Transverse colon (tissue), 4 donors: ENCODE measurements at places on chromosomes 3 and 15. TPM values are rescaled to one million over a fixed set of nuclear protein-coding genes. Genes with fewer than 3 reads are reported as not detected.

The HCN4 gene
- total RNA-seq: not detected

The TNIK gene
- total RNA-seq: 32.9 TPM

The GPR149 gene
- not detected for total RNA-seq

The IL5RA gene
- total RNA-seq: not detected

DNA sequence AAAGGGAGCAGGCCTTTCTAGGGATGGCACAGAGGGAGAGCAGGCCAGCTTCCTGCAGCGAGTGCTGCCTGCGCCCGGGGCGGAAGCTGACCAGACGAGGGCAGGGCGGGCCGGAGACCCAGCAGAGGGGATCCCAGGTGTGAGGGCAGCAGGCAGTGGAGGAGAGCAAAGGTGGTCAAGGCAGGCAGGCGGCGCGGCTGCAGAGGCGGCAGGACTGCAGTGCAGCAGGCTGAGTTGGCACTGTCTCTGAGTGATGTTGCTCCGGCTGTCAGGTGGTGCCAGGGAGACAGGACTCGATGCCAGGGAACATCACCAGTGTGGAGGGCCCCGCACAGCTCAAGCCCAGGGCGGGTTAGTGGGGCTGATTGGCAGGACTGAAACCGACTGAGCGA, 22.3 kb upstream of the PLXNA1 start:
- H3K27me3 ChIP-seq: no peaks in the 10 kb centered on the region
- H3K36me3 ChIP-seq: no peaks in the 10 kb centered on the region
- H3K27ac ChIP-seq: no peak overlapping the region
- H3K4me1 ChIP-seq: peaks cover 10% of the 10 kb centered on the region
- no peak for DNase-seq

DNA sequence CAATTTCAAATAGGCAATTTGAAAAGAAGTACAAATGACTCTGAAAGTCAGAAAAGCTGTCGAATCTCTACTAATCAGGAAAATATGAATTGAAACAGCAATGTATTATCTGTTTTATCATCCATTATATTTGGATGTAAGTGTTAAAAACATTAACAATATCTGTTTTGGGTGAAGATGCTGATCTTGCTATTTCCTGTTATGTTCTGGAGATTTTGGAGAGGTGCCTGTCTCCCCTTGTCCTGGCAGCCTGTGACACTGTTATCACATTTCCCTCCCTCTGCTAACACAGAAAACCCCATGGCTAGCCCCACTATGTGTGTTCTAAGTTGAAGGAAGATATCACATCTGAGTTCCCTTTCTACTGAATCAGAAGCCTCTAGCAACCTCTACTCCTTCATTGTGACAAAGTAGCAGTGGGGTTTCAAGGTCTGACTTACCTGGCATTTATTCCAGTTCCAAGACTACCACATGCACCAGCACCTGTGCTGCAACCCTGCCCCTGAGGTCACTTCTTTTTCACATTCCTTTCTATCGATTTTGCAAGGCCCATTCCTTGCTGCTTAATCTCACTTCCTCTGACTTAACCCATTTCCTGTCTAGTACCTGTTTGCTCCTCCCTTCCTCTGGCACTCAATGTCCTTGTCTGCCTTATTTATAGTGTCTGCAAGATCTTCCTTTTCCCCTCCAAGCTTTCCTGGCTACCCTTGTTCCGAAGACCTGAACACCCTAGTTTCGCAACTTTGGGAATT, 95.5 kb upstream of the COL8A1 start:
- H3K27ac ChIP-seq: no peak overlapping the region
- no peaks in the 10 kb centered on the region for H3K36me3 ChIP-seq
- no peaks in the 10 kb centered on the region for H3K27me3 ChIP-seq
- peaks cover 6% of the 10 kb centered on the region for H3K4me1 ChIP-seq
- no peak for DNase-seq
- H3K4me3 ChIP-seq: no peak overlapping the region

DNA sequence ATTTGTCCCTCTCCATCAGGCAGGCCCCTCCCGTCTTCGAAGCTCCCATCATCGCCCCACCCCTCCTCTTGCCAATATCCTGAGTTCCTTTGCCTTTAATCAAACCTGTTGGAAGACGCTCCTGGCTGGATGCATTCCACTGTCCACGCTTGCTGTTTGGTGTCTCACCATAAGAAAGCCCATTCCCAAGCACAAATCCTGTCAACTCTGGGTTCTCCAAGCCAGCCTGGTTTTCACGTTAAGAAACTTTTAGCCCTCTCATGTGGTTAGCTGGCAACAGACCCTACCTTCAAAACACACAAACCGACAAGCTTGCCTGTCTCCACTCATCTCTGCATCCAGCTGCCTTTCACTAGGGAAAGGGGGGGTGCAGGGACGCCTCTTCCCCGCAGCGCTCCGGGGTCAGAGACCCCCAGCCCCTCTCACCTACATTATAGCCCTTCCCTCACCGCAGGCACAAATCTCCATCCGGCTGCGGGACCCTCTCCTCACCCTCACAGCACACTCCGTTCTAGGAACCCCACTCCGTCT, 1.1 kb downstream of the GORASP1 start:
- H3K4me3 ChIP-seq: peak overlapping the region; percentile 86
- H3K36me3 ChIP-seq: no peaks in the 10 kb centered on the region
- no peaks in the 10 kb centered on the region for H3K27me3 ChIP-seq

GRCh38 chr3:113243071-113243470, 31.7 kb downstream of the BOC start:
- DNase-seq: no peak
- no peaks in the 10 kb centered on the region for H3K36me3 ChIP-seq
- no peaks in the 10 kb centered on the region for H3K27me3 ChIP-seq
- H3K4me3 ChIP-seq: no peak overlapping the region
- peak overlapping the region; percentile 61 for H3K27ac ChIP-seq
- H3K4me1 ChIP-seq: peaks cover 18% of the 10 kb centered on the region
